ENCODE measurements at places on chromosomes 6 and 20.

DNA sequence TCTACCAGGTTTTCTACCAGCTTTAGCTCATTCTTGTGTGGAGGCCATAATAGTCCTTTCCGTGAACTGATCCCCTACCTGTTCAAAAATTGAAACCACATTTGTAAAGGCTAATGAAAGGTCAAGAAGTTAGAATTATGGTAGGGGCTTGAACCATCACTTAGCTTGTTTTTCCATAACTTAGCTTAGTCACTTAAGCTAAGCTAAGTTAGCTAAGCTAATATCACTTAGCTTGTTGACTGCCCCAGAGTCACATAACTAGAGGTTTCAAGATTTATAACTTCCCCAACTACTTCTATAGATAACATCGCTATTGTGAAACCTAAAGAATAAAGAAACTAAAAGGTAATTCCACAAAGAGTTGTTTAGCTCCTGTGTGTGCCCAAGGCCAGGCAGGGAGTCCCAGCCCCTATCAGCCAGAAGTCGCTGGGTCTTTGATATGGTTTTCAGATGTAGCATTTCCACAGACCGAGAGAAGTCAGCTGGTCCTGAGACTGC lies 131.8 kb downstream of the VEGFA start:
- DNase-seq, result no peak

- DNase-seq, result no peak
Observed at GRCh38 chr6:154138793-154139192, 99.8 kb downstream of the OPRM1 start.

GRCh38 chr6:73074175-73074574 lies 151.1 kb downstream of the KHDC1L start:
- no peak for DNase-seq

- peak; percentile 35 for DNase-seq
Observed at GRCh38 chr6:53647462-53648094, 18.0 kb downstream of the KLHL31 start.

DNA sequence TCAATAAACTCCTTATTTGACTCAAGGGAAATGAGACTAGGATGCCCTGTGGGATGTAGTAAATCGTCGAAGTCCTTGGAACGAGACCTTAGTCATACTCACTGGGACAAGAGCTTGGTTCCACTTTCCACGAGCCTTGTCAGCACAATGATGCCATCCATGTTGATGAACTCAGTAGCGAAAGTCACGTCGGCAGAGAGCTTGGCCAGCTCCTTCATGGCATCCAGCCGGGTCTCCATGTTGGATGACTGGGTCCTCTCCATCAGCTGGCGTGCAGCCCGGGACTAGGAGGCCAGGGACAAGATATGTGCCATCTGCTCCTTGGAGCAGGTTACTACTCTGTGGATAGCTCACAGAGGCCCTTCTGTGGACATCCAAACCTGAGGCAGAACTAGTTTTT lies 17.5 kb downstream of the ELMO2 start:
- DNase-seq, result no peak

DNA sequence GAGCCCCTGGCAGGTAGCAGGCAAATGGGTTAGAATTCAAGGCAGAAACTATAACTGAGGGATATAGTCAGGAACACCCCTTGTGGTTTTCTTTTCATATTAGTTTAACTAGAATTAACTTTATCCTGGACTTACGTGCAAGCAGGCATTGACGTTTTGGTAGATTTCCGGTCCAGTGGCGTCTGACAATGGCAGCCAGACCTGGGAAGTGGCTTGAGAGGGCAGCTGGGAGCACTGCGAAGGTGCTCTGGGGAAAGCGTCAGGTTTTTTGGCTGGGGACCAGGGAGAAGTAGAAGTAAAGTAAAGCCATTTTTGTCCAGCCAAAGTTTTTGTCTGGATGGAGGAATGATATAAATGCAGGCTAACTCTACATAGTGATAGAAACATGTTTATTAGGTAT lies 8.4 kb upstream of the ACSS1 start:
- no peak for DNase-seq

- DNase-seq, result no peak
Observed at GRCh38 chr20:57788936-57789613, 79.3 kb upstream of the PMEPA1 start.

DNA sequence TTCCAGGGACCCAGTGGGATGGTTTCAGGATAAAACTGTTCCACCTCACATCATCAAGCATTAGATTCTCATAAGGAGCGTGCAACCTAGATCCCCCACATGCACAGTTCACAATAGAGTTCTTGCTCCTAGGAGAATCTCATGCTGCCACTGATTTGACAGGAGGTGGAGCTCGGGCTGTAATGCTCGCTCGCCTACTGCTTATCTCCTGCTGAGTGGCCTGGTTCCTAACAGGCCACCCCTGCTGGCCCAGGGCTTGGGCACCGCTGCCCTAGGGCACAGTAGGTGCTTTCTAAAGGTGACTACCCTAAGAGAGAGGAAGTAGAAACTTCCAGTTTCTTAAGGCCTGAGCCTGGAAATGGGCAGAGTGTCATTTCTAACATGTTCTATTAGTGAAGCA lies 656.9 kb downstream of the PRKN start:
- no peak for DNase-seq

DNA sequence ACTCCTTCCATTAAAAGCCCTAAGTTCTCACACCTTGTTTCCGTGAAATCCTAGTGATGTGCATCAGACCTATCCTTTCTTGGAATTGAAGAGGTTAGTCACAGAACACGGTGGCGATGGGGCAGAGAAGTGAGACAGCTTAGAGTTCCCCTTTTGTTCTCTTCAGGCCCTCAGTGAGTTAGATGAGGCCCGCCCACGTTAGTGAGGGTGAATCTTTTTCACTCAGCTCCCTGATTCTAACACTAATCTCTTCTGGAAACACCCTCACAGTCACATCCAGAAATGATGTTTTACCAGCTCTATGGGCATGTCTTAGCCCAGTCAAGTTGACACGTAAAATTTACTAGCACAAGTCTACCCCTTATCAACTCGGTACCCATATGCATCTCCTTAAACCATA lies 172.7 kb upstream of the NOX3 start:
- DNase-seq, result peak; percentile 63

DNA sequence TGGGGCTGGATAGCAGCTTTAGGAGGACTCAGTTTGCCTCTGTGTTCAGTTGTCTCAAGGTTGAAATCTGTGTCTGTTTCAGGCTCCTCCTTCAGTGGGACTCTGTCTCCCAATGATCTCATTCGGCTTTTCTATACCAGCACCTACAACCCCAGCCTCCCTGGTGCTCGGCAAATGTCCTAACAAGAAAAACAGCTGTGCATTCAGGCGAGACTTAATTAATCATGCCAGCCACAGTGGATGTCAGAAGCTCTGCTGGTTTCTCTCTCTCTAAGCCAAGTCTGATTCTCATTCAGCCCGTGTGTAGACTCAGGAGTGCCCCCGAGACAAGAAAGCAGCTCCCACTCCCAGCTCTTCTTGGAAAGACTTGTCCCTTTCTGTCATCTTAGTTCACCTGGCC lies 46.8 kb downstream of the SUN5 start:
- DNase-seq, result no peak

- peak; percentile 51 for DNase-seq
Observed at GRCh38 chr6:13762611-13763441, 51.2 kb upstream of the RANBP9 start.

GRCh38 chr6:73712535-73713173 lies 16.7 kb downstream of the CD109 start:
- DNase-seq, result no peak

DNA sequence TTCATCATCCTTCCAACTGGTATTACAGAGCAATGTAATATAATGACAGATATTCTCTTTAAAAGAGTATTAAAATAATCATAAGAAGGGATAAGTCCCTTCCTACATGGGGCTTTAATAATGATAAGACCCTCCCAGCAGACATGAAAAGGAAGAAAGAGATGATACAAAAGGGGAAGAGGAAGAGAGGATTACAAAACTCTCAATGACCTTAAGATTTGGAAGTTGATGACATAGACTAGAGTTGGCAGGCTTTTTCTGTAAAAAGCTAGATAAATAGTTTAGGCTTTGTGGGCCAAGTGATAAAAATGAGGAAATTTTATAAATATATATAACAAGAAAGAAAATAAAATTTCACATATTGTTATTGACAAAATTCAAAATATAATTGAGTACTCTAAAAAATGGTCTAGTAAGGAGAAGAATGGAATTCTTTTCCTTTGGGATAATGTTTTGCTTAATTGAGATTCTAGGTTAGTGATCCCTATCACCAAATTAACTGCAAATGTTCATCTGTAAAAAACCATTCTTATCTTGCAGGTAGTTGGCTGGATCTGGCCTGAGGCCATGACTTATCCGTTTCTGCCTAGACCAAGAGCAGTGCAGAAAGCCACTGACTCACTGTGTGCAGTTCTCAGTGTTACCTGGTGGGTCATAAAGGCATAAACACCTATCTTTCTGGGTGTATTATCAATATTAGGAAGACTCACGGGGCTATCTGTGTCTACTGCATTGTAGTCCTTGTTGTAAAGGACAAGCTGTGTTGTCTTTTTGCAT lies 11.0 kb downstream of the RIPOR2 start:
- DNase-seq, result no peak

GRCh38 chr20:48105526-48105925 lies 320.2 kb upstream of the SULF2 start:
- DNase-seq, result no peak

- no peak for DNase-seq
Observed at GRCh38 chr6:142444376-142444775, 142.6 kb downstream of the ADGRG6 start.

GRCh38 chr6:155077784-155078183 lies 82.7 kb downstream of the TIAM2 start:
- DNase-seq, result no peak

GRCh38 chr6:146028851-146029572 lies at the start of gene GRM1:
Gene GRM1, plus strand, starts transcription at chr6:146029062. Its CDS starts 456 bp downstream, at chr6:146029518.
- no peak for DNase-seq

- no peak for DNase-seq
Observed at GRCh38 chr20:43925801-43926200, 11.1 kb downstream of the TOX2 start.

DNA sequence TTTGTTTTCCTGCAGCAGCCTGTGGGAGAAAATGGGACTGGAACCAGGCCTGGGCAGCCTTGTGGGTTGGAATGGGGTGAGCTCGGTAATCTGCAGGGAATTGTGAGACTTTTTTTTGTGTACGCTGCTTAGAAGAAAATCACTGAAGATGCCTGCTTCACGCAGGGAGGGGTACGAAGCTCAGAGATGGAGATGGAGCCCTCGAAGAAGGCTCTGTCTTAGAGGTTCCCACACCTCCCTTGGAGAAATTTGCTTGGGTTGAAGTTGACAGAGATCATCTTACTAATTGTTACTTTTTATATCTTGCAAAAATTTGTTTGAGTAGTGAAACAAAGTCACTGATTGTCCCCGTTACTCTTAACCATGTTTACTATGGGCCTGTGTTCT lies 894 bp downstream of the PYGB start:
- DNase-seq, result no peak

GRCh38 chr6:20069021-20069522 lies 143.2 kb downstream of the MBOAT1 start:
- no peak for DNase-seq

DNA sequence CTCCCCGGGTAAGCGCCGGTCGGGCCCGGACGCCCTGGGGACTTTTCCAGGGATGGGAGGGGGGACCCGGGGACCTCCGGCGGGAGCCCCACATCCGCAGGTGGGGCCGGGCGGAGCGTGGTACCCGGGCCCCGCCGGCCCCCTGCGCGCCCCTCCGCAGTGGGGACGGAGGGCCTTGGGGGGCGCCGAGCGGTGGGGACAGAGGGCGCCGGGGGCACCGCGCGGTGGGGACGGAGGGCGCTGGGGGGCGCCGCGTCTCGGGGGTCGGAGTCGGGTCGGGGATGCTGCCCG lies 270 bp downstream of the PLEKHG1 start:
- DNase-seq, result no peak

DNA sequence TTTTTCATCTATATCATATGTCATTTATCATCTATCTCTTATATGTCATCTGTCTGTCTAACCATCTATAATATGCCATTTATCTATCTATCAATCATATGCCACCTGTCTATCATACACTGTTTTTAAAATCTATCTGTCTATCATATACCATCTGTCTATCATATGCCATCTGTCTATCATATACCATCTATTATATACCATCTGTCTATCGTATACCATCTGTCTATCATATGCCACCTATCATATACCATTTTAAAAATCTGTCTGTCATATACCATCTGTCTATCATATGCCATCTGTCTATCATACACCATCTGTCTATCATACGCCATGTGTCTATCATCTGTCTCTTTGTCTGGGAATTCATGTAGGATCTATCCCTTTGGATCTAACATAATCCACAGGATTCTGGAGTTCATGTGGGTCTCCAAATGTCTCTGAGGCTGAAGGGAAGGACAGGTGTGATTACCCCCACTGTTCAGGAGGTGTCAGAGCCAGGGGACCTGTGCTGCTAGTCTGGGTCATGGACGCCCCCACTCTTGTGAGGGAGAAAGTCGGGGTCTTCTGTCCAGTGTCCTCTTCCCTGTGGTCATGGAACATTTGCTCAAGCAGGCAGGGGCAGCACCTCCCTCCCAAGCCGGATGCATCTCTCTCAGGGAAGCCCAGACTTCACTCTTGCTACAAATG lies 36.9 kb upstream of the FRMD1 start:
- DNase-seq, result no peak

- no peak for DNase-seq
Observed at GRCh38 chr6:52310932-52311331, 26.4 kb upstream of the MCM3 start.

DNA sequence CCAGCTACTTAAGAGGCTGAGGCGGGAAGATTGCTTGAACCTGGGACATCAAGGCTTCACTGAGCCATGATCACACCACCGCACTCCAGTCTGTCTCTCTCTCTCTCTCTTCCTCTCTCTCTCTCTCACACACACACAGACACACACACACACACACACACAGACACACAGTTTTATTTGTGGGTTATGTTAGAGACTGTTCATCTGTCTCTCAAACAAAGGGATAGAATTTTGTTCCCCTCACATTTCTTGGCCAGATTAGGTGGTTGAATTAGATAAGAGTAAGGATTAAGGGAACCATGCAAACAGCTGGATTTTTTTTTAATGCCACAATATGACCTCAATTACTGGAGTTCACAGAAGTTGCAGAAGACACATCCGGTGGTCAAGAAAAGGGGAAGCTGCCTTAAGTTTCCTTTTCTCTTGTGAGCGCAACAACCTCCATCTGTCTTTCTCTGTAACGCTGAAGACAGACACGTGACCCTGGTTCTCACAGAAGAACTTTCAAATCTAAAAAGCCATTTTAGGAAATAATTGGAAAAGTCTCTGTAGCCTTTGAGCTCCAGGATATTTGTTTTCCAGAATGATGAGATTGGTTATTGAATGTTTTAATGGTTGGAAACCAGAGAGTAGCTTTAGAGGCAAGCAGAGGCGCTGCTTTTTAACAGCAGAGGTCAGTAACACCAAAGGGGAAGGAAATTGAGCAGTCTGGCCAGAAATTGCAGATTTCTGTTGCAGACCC lies 32.9 kb upstream of the LGSN start:
- DNase-seq, result no peak

DNA sequence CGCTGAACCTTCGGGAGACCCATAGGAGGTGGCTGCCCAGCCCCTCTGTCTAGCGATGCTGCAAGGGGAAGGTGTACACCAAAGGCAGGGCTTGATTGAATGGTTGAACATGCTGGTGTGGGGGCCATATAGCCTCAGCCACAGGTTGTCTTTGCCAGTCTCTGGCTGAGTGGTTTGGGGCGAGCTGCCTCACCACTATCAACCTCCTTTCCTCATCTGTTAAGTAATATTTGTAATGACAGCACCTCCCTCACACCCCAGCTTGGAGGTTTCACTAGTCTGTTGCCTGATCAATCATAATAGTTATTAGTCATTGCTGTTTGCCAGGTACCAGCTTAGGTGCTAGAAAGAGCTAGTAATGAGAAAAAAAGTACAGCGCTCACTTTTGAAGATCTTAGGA lies 11.8 kb upstream of the ZNF831 start:
- peak; percentile 62 for DNase-seq

- DNase-seq, result peak; percentile 64
Observed at GRCh38 chr6:125191916-125192609, 38.5 kb downstream of the TPD52L1 start.
